ENCODE measurements at places on chromosomes 4 and X. TPM values are rescaled to one million over a fixed set of nuclear protein-coding genes. Genes with fewer than 3 reads are reported as not detected.

DNA sequence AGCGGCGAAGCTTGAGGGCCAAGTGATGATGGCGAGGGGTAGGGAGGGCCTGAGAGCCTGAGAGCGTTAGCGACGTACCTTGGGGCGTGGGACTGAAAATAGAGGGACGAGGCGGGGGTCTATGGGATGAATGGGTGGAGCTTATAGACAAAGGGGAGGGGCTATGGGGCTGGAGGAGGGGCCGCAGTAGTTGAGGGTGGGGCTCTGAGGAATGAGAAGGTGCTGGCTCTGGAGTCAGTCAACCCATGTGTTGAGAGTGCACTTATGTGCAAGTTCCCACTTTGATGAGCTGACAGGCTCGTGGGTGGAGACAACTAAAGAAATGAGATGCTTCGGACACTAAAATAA, 488 bp downstream of the TBC1D25 start:
- DNase-seq = no peak

Gene GAGE12F
- polyA plus RNA-seq = not detected

GRCh38 chr4:17817027-17817426, 6.2 kb downstream of the NCAPG start:
- no peak for DNase-seq

DNA sequence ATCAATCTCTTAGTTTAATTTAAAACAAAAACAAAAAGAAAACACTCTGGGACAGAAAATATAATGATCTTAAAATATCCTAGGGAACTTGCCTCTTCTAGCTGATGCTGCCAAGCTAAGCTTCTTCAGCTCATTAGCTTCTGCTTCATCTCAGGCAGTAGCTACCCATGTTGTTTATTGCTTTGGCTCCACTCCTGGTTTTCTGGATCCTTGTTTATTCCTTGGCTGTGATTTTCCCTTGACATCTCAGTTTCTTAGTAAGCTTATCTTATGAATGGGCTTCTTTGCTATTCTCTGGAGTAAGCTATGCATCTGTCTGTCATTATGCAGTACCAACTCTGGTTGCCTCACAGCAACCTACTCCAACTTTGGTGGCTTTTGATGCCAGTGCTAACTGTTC, 5.1 kb upstream of the MTHFD2L start:
- no peak for DNase-seq

DNA sequence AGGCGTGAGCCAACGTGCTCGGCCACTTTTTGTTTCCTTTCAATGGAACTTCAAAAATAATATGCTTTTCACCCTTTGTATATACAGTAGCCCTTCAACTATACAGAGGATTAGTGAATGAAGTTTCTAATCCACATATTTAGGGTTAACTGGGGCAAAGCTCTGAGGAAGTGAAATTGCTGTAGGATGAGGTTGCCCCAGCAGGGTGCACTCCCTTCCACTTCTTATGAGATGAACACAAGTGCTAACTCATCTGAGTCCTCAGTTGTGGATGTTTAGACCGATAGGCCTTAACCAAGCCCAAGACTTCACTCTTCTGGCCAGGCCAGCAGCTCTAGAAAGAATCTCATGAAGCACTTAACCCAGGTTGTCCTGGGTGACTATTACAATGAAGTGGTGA, 29.1 kb upstream of the CT55 start:
- DNase-seq = no peak

- no peak for DNase-seq
Measured at GRCh38 chr4:165464376-165464775, 85.6 kb downstream of the CPE start.

GRCh38 chrX:98338544-98338943, 1454.8 kb downstream of the RPA4 start:
- no peak for DNase-seq

DNA sequence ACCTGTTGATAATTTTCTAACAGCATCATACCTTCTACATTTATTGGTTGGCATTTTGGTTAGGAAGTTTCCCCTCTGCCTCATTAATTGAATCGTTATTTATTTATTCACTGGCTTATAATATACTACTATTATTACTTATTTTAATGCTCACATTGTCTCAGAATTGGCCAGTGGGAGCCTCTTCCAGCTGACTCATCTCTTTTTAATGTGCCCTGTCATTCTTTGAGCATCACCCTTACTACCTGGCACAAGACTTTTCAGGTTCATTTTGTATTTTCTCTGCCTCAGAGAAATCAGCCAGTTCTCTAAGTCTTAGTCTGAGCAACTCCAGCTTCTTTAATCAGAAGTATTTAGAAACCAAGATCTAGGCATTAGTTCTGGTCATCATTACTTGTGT, 60.3 kb upstream of the PRRG3 start:
- no peak for DNase-seq

DNA sequence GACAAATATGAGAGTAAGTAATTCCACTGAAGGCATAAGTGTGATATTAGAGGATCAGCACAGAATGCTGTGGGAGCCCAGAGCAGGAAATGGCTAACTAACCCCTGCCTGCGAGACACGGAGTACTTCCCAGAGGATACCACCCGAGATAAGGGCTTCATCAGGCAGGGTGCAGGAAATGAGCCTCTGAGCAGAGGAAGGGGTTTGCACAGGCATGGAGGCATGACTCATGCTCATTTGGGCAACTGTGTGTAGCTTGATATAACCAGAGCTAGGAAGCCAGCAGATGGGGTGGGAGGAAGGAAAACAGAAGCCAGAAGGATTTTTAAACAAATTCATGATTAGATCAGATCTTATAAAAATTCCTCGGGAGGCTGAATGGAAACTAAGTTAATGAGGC, 70.0 kb upstream of the TSPAN5 start:
- DNase-seq = no peak

DNA sequence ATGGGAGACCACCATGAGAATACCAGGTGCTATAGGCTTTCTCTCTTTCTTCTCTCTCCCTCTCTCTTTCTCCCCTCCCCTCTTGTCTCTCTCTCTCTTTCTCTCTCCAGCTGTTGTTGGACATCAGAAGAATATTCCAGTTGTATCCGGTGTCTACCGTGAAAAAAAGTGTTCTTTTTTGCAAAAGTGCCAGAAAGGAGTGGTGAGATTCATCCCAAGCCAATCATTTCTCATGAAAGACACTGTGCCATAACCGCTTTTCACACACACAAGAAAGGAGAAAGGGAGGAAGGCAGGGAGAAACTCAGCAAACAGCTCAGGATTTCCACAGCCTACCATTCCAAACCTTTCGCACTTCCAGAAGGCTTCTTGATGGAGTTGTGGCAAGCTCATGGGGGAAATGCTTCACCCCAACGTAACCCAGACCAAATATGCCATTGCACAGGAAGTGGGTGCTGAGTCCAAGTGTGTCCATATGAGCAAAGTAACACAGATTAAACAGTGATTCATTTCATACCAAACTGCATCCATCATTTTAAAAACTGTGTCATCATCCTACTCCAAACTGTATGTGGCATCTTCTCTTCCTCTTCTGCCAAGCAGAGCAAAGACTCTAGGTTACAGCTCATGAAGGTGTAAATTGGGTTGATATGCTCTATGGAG, 224.0 kb downstream of the APBB2 start:
- DNase-seq = no peak

Gene IL2RG
- polyA plus RNA-seq = 197 TPM

- no peak for DNase-seq
Measured at GRCh38 chr4:109424093-109424841, 9.3 kb upstream of the SEC24B start.

Gene BMPR1B
- 2.2 TPM for polyA plus RNA-seq

GRCh38 chr4:185902654-185903053, 90.7 kb upstream of the SORBS2 start:
- no peak for DNase-seq

DNA sequence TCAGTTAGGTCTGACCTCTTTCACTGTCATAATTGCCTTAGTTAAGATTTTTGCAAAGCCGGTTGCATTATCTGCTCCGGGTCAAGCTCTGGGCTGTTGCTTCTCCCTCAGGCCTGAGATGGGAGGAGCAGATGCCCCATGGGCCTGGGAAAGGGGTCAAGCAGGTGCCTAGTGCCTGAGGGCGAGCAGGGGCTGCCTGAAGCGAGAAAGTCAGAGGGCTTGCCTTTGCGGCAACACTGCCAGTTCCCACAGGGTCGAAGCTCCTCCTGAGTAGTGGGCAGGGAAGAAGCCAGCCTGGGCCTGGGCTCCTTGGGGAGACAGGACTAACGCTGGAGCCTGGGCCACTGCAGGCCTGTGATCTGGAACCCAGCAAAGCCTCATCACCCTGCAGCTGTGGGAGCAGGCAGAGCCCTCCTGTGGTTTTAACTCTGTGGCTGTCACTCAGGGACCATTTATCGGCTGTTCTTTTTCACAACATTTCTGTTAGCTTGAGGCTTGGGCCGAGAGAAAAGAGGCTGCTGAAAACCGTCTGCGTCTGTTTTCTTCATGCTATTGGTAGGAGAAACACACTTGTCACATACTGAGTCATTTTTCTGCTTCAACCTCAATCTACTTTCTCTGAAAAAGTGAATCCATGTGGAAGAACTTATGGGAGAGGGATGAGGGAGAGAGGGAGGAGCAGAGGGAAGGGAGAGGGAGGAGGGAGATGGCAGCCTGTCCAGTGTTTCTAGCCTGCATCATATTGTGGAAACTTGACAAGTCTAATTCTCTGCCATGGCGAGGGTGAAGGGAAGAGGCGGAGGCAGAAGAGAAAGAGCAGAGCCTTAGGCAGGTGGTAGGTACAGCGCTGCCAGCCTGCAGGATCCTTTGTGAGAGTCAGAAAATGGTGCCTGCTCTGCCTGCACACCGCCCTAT, 68.4 kb downstream of the RHOH start:
- DNase-seq = no peak

DNA sequence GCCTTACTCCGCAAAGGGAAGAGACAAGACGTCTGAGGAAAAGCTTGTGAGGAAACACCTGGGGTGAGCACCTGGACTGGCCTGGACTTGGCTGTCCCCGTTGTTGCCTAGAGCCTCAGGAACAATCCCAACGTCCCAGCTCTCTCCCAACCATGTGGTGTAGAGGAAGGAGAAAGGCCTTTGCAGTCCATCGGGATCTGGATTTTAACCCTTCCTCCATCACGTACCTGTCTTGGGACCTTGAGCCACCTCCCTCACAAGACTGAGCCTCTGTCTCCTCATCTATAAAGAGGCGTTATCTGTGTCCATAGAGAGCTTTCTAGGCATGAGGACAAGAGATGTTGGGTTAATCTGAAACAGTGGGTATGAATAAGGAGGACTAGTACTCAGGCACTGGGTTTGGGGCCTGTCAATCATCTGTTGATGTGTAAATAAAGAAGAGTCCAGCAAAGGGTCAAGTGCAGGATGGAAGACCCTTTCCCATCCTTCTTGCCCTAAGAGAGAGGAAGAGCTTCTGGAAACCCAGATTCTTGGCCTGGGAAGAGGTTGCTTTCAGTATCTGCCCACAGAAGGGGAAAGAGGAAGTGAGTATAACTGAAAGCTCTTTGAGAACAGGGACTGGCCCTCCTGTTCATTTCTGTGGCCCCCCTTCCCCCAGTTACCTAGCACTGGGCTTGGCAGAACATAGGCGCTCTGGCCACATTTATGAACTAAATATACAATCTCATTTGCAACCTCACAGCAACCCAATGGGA, 137.1 kb downstream of the PJA1 start:
- DNase-seq = no peak

DNA sequence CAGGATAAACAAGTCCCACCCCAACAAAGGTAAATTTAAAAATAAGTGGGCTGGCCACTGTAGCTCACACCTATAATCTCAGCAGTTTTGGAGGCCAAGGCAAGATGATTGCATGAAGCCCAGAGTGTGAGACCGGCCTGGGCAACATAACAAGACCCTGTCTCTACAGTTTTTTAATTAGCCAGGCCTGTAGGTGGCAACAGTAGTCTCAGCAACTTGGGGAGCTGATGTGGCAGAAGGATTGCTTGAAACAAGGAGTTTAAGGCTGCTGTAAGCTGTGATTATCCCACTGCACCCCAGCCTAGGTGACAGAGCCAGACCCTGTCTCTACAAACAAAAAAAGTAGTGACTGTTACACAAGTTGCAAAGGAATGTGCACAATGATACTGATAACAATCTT, 74.6 kb upstream of the FAAH2 start:
- DNase-seq = no peak

DNA sequence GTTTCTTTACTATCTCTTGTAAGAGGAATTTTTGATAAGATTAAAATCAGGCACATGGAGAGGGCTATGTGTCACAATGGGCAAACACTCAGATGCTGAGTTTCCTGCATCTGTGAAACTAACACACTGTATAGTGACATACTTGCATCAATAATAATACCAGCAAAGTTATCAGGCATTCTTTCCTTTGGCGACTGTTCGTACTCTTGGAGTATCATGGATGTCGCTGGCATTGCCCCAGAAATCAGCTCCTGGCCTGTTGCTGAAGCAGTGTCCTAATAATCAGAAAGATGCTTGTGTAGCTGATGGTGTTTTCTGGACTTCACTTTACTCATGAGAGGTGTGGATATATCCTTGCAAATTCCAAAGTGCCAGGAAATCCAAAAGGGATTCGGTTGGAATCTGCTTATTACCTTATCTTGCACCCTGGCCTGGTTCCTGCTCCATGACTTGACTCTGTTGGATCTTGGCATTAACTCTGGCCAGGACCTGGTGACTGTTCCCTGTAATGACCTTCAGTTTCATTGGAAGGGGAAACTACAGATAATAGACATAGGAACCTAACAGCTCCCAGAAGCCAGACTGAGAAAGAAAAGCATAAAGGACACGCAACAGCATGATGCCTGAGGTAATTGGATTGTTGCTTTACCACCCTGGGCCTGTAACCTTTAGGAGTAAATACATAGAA, 762.5 kb upstream of the GRIA3 start:
- no peak for DNase-seq

DNA sequence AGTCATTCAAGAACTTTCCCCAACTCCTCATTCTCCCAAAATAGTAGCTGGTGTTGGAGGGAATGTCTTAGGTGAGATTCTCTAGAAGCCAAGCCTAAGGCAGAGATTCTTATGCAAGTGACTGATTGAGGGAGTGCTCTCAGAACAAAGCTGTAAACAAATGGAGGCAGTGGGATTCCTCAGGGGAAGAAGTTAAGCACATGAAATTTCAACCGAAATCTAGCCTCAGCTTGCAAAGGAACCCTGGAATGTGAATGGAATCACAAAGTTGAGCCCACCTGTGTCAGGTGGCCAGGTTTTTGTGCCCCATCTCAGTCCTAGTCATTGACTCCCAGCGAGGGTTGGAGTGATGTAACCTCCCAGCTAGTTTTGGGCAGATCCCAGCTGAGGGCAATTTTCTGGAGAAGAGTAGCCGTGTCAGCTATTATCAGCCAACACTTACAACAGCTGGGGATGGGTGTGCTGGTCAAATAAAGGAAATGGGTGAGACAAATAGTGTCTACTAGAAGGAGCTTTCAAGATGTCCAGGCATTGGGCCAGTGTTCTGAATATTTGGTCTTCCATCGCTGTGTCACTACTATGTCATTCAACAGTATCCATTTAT, 29.7 kb upstream of the FGF2 start:
- no peak for DNase-seq
